ENCODE measurements at places on chromosomes 7 and 10.

DNA sequence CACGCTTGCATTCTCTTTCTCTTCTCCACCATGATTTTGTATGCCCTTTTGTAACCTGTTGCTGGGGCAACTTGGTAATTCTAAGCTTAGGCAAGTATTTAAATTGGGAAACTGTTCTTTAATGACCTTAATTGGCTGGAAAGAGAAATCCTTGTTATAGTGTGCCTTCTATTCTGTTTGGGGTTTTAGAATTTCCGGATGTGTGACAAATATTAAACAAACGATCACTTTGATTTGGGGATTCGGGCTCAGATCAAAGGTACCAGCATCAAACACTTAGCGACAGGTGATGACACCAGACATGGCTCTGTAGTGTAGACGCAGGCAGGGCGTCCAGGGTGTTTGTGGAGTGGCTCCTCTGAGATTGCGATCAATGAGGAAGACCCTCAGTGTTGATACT is 55.0 kb downstream of the RAB11FIP2 start:
- DNase-seq, result no peak

DNA sequence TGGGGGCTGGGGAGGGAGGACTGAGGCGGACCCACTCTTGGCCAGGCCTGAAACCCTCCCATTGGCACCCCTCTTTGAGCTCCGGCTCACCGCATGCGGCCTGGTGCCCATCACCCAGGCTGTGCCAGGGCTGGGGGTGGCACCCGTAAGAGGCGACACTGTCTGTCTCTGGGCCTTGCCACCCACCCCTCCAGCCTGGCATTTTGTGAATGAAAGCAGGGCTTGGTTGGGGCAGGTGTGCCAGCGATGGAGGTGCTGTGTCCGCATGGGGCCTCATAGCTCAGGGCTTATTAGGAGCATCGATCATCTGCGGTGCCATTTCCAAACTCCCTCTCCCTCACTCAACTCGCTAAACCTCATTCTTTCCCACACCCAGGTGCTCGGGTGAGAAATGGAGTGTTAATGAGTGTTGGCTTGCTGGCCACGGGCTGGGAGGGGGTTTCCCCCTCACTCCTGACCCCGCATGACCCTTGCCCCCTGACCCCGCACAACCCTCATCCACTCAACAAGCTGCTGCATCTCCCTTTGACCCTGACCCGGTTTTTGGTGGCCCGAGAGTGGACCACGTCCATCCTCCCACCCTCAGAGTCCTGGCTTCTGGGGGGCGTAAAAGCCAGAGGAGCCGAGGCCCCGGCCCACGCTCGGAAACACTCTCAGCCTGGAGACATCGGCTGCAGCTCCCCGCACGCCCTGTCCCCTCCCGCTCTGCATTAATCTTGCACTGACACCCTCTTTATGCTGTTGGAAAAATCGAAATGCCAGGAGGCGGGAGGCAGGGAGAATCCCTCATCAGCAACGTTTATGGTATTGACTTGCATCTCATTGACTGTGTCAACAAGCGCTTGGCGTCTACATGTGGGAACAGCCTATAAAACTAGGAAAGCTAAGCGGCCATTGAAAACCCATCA is 161.2 kb downstream of the DNAJB6 start:
- DNase-seq, result no peak

DNA sequence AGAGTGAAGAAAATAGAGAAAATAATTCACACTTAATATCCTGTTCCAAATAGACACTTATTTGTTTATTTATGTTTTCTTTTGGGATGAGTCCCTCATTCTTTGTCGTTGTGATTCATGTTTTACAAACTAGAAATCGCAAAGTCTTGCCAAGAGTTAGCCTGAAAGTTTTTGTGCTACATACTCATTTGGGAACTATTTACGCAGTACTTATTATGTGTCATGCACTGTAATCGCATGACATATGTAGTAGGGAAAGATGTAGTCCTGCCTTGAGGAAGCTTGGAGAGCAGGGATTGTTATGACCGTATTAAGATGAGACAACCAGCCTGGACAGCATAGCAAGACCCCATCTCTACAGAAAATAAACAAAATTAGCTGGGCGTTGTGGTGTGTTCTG is 189.3 kb downstream of the ABCA13 start:
- DNase-seq, result peak; percentile 51

GRCh38 chr10:131928248-131929095 is 27.7 kb downstream of the PPP2R2D start:
- DNase-seq, result no peak

GRCh38 chr7:125355899-125356298 is 426.3 kb upstream of the POT1 start:
- no peak for DNase-seq

- peak; percentile 87 for DNase-seq
Observed at GRCh38 chr7:80307227-80307856, 172.7 kb downstream of the GNAI1 start.

DNA sequence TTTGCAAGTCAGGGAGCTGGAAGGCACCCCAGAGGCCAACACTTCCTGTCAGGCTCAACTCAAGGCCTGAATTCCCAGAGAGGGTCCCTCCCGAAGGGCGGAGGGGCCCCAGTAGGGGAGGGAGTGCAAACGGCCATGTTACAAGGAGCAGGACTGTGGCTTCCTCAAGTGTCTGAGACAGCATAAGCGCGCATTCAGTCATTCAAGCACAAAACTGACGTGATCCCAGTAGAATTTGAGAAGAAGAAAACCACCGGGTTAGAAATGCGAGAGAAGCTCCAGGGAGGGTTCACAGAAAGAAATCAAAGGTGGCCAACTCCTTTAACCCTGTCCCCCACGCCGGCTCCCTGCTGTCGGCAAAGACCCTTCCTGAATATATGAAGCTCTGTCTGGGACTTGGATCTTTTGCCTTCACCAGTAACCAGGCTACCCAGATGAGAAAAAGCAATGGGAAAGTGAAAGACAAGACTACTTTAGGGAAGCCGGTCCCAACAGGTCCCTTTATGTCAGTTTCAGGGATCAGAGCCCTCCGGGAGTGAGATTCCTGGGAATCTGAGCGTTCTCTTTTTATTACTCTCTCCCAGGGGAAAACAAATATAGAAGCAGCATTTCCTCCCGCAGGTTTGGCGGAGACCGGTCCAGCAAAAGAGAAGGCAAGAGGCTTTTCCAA is 1.3 kb downstream of the AFAP1L2 start:
- no peak for DNase-seq

GRCh38 chr10:26327811-26328210 is 110.3 kb upstream of the APBB1IP start:
- DNase-seq, result no peak
